ENCODE measurements at places on chromosomes 4 and X.

GRCh38 chr4:1233641-1234308 is 15.2 kb downstream of the CTBP1 start:
- H3K27ac ChIP-seq, result no peak overlapping the region
- H3K4me1 ChIP-seq, result peaks cover 3% of the 10 kb centered on the region
- no peaks in the 10 kb centered on the region for H3K27me3 ChIP-seq
- DNase-seq, result no peak
- no peak overlapping the region for H3K4me3 ChIP-seq
- H3K36me3 ChIP-seq, result peaks cover 89% of the 10 kb centered on the region

DNA sequence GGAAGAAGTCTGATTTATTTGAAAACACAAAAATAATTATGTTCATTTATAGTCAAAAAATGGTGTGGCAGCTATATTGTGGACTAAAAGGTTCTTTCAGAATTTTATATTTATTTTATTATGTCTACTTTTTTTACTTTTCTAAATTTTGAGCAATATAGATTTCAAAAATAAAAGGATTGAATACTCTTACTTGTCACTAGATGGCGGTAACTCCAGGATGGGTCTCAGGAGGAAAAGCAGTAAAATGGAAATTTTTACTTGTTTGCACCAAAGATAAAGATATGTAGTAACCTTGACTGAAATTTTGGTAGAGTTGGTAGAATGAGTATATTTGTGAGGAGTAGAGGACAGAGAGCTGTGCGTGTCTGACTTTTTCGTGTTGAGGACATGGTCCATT is 14.5 kb upstream of the DACH2 start:
- no peaks in the 10 kb centered on the region for H3K27me3 ChIP-seq
- no peak overlapping the region for H3K4me3 ChIP-seq
- DNase-seq, result no peak
- H3K36me3 ChIP-seq, result no peaks in the 10 kb centered on the region
- H3K4me1 ChIP-seq, result no peaks in the 10 kb centered on the region

DNA sequence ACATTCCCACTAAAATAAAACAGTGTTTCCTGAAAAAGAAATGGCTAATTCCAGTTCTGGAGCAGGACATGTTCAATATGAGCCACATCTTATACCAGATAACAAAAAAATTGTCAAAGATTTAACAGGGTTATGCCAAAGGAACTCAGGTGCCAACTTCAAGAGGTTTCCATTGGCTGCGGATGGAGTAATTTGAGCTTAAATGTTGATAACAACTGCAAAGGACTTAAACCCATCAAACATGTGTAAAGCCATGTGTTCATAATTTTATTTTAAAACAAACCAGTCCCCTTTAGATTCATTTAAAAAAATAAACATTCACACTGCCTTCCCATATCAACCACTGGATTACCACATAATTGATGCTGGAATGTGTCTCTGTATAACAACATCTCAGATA is 156.4 kb upstream of the PCDH18 start:
- H3K36me3 ChIP-seq, result no peaks in the 10 kb centered on the region
- no peaks in the 10 kb centered on the region for H3K4me1 ChIP-seq
- DNase-seq, result no peak

GRCh38 chr4:13980317-13981310 is 353.1 kb upstream of the BOD1L1 start:
- no peak for DNase-seq
- H3K27ac ChIP-seq, result no peak overlapping the region
- H3K4me1 ChIP-seq, result no peaks in the 10 kb centered on the region
- no peak overlapping the region for H3K4me3 ChIP-seq

DNA sequence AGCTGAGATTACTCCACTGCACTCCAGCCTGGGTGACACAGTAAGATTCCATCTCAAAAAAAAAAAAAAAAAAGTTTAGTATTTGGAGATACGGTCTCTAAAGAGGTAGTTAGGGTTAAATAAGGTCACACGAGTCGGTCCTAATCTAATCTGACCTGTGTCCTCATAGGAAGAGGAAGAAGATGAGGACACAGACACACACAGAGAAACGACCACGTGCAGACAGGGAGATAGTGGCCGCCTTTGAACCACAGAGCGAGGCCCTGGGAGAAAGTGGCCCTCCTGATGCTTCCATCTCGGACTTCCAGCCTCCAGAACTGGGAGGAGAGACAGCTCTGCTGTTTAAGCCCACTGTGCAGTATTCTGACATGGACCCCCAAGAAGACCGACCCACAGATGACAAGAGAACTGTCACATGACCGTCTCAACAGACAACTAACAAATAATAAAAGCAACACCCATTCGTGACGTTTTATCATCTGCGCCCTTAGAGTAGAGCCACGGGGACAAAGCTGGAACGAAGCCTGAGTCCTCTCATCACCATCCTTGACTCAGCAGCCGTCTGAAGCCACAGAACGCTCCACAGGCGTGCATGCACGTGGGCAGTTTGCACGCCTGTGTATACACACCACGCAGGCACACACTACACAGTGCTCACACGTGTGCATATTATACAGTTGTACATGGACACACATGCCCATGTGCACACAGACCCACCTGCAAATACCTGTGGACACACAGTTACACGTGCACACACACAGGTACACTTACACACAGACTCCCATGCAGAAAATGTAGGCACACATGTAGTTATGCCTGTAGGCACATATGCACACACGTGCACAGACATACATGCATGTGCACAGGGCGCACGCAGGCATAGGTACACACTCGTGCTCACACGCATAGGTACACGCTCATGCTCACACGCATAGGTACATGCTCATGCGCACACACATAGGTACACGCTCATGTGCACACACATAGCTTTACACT is 51.7 kb downstream of the FAM53A start:
- no peaks in the 10 kb centered on the region for H3K36me3 ChIP-seq
- H3K4me1 ChIP-seq, result peaks cover 10% of the 10 kb centered on the region
- no peak overlapping the region for H3K4me3 ChIP-seq
- H3K27ac ChIP-seq, result no peak overlapping the region
- DNase-seq, result no peak

GRCh38 chrX:10875995-10876394 is 235.1 kb upstream of the HCCS start:
- no peaks in the 10 kb centered on the region for H3K27me3 ChIP-seq
- no peak overlapping the region for H3K4me3 ChIP-seq
- no peak overlapping the region for H3K27ac ChIP-seq
- no peaks in the 10 kb centered on the region for H3K4me1 ChIP-seq

- no peaks in the 10 kb centered on the region for H3K36me3 ChIP-seq
- DNase-seq, result no peak
- H3K27ac ChIP-seq, result no peak overlapping the region
- no peaks in the 10 kb centered on the region for H3K27me3 ChIP-seq
- H3K4me1 ChIP-seq, result no peaks in the 10 kb centered on the region
- no peak overlapping the region for H3K4me3 ChIP-seq
These were observed 464.1 kb downstream of the IDS start for GRCh38 chrX:149040873-149041535.

GRCh38 chr4:16032396-16032770 is 51.4 kb downstream of the PROM1 start:
- no peaks in the 10 kb centered on the region for H3K27me3 ChIP-seq
- H3K4me1 ChIP-seq, result no peaks in the 10 kb centered on the region
- H3K4me3 ChIP-seq, result no peak overlapping the region

DNA sequence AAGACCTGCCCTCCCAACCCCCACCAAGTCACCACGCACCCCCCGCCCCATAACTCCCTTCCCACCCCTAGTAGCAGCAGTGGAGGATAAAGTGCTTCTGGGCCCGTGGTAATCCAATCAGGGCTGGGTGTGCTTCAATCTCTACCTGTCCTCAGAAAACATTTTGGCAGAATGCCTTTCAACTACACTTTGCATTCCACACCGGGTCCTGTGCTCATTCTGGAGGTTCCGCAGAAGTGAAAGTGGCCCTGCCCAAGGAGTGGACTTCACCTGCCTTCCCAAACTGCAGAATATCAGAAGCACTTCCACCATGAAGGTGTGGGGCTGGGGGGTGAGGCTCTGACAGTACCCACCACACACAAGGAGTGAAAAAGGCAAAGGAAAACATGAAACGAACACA is 322.3 kb downstream of the DHX15 start:
- H3K27ac ChIP-seq, result no peak overlapping the region
- DNase-seq, result no peak
- no peak overlapping the region for H3K4me3 ChIP-seq
- no peaks in the 10 kb centered on the region for H3K4me1 ChIP-seq

GRCh38 chr4:26192899-26193869 is 127.6 kb upstream of the RBPJ start:
- H3K36me3 ChIP-seq, result no peaks in the 10 kb centered on the region
- H3K27me3 ChIP-seq, result no peaks in the 10 kb centered on the region
- DNase-seq, result no peak
- H3K4me3 ChIP-seq, result no peak overlapping the region

GRCh38 chrX:129750971-129751370 is 12.2 kb downstream of the XPNPEP2 start:
- no peaks in the 10 kb centered on the region for H3K27me3 ChIP-seq
- DNase-seq, result no peak
- H3K4me3 ChIP-seq, result no peak overlapping the region
- H3K27ac ChIP-seq, result no peak overlapping the region
- H3K4me1 ChIP-seq, result peaks cover 22% of the 10 kb centered on the region
- H3K36me3 ChIP-seq, result no peaks in the 10 kb centered on the region

- no peak for DNase-seq
- H3K4me3 ChIP-seq, result no peak overlapping the region
- no peak overlapping the region for H3K27ac ChIP-seq
- no peaks in the 10 kb centered on the region for H3K4me1 ChIP-seq
- no peaks in the 10 kb centered on the region for H3K36me3 ChIP-seq
These were observed 10.9 kb downstream of the KLHL4 start for GRCh38 chrX:87528487-87528886.

GRCh38 chr4:62523256-62523655 is 1323.1 kb downstream of the ADGRL3 start:
- no peak overlapping the region for H3K4me3 ChIP-seq
- no peaks in the 10 kb centered on the region for H3K27me3 ChIP-seq
- H3K27ac ChIP-seq, result no peak overlapping the region
- DNase-seq, result no peak
- H3K4me1 ChIP-seq, result no peaks in the 10 kb centered on the region
- no peaks in the 10 kb centered on the region for H3K36me3 ChIP-seq

GRCh38 chr4:156321203-156321602 is 367.5 kb upstream of the CTSO start:
- H3K4me3 ChIP-seq, result no peak overlapping the region
- no peaks in the 10 kb centered on the region for H3K4me1 ChIP-seq
- no peaks in the 10 kb centered on the region for H3K36me3 ChIP-seq
- no peaks in the 10 kb centered on the region for H3K27me3 ChIP-seq
- H3K27ac ChIP-seq, result no peak overlapping the region

GRCh38 chr4:26201120-26201519 is 119.7 kb upstream of the RBPJ start:
- H3K4me1 ChIP-seq, result peaks cover 54% of the 10 kb centered on the region
- no peak overlapping the region for H3K4me3 ChIP-seq
- no peak for DNase-seq
- no peaks in the 10 kb centered on the region for H3K36me3 ChIP-seq
- H3K27ac ChIP-seq, result no peak overlapping the region

DNA sequence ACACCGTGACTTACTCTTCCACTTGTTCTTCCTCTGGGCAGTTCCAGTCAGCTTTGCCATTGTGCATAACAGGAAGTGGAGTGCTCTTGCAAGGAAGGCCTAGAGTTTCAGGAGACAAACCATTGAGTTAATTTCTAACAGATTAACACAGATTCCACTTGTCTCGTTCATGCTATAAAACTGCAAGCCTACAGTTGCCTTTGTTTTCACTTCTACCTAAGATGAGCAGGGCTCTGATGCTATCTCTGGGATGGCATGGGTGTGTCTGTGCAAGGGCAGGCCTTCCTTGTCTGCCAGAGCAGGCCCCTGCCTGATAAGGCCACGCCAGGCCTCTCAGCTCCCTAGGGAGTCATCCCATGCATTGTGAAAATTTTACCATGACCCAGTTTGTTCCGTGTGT is 67.7 kb upstream of the PGRMC2 start:
- H3K27me3 ChIP-seq, result no peaks in the 10 kb centered on the region
- H3K36me3 ChIP-seq, result no peaks in the 10 kb centered on the region
- no peaks in the 10 kb centered on the region for H3K4me1 ChIP-seq
- DNase-seq, result no peak
- H3K4me3 ChIP-seq, result no peak overlapping the region

DNA sequence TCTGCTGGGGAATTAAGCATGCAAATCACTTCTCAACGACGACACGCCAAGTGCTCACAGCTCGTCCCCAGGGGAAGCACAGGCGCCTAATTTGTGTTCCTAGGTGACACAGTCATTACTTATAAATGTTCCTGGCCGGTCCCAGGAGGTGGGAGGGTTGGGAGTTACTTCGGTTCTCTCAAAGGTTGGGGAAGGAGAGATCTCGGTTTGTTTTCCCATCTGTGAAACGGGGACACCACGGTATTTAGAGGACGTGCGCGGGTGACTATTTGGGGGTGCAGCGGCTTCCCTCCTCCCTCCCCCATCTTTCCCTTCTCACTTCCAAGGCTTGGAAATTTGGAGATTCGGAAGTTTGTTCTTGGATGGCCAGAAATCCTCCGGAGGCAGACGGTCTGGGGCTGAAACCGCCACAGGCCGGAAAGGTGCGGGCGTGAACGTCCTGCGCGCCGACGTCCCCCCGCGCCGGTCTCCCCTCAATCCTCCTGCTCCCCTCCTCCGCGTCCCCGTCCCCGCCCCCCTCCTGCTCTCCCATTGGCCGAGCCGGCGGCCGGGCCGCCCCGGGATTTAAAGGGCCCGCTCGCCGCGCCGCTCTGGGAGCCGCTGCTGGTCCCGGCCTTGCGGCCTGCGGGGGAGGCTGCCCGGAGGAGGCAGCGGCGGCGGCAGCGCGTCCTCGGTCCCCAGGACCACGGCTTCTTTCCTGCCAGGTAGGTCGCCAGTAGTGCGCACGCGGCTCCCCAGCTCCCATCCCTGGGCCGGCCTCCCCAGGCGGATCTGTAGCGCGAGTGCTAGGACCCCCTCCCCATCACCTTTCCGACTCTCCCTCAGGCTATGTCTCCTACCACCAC is at the start of gene PORCN:
Gene PORCN (plus strand): TSS at position 593 of the 845 bp plus-strand sequence. CDS start 829 bp downstream, outside the sequence.
- peak within 1 kb of the TSS; percentile 41 for H3K27ac ChIP-seq
- DNase-seq, result peak; percentile 55
- peaks cover 19% of the 10 kb centered on the region for H3K4me1 ChIP-seq

GRCh38 chr4:129231945-129232588 is 136.1 kb downstream of the C4orf33 start:
- no peaks in the 10 kb centered on the region for H3K4me1 ChIP-seq
- DNase-seq, result no peak
- H3K4me3 ChIP-seq, result no peak overlapping the region
- H3K27ac ChIP-seq, result no peak overlapping the region
- no peaks in the 10 kb centered on the region for H3K36me3 ChIP-seq
- H3K27me3 ChIP-seq, result no peaks in the 10 kb centered on the region

DNA sequence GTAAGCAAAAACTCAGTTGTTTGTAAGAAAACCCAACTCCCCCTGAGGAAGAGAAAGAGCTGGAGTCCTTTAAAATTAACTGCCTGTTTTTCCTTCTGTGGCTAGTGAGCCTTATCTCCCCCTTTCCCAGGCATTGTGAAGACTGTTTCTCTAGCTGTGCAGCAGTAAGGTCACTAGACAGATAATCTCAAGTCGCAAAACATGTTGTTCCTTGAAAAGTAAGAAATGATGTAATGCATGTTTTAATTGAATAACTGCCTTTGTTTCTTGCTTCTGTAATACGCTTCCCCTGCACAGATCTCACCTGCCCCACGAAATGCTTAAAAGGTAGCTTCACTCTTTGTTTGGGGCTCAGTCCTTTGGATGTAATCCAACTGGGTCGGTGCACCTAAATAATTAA is 5.8 kb upstream of the GAGE12J start:
- DNase-seq, result no peak
- no peak overlapping the region for H3K4me3 ChIP-seq
- H3K27me3 ChIP-seq, result no peaks in the 10 kb centered on the region
- H3K36me3 ChIP-seq, result no peaks in the 10 kb centered on the region
- H3K4me1 ChIP-seq, result no peaks in the 10 kb centered on the region

GRCh38 chr4:17494258-17495190 is 17.4 kb downstream of the QDPR start:
- no peaks in the 10 kb centered on the region for H3K27me3 ChIP-seq
- H3K27ac ChIP-seq, result no peak overlapping the region
- no peaks in the 10 kb centered on the region for H3K4me1 ChIP-seq
- H3K36me3 ChIP-seq, result peaks cover 62% of the 10 kb centered on the region
- H3K4me3 ChIP-seq, result no peak overlapping the region

Measured in CD4-positive, alpha-beta T cell (primary cell).